ENCODE measurements at places on chromosomes 6 and 20.

DNA sequence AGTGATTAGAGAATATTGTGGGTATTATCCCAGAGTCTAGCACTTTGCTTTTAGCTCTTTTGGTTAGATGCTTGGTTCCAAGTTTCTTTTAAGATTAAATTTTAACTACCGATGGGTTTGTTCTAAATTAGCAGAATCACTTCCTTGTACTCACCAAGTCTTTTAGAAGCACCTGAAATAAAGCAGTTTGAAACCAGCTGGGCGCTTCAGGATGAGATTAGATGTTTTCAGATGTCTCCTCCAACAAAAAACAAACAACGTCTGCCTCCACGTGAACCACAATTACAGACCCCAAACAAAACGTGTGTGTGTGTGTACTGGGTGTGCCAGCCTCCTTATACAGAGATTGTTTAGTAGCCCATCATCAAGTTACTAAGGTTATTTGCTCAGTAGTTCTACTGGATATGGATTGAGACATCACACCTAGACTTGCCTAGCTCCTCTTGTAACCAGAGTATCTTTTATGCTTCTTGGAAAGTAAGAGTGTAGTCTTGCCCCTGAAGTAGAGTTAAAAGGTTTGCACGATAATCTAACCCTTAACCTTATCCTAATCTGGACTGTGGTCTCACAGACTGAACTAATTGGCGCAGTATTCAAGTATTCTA is 2.3 kb downstream of the DSTN start:
- DNase-seq, result no peak

GRCh38 chr6:2766767-2767656 is 1.8 kb downstream of the WRNIP1 start:
- no peak for DNase-seq

DNA sequence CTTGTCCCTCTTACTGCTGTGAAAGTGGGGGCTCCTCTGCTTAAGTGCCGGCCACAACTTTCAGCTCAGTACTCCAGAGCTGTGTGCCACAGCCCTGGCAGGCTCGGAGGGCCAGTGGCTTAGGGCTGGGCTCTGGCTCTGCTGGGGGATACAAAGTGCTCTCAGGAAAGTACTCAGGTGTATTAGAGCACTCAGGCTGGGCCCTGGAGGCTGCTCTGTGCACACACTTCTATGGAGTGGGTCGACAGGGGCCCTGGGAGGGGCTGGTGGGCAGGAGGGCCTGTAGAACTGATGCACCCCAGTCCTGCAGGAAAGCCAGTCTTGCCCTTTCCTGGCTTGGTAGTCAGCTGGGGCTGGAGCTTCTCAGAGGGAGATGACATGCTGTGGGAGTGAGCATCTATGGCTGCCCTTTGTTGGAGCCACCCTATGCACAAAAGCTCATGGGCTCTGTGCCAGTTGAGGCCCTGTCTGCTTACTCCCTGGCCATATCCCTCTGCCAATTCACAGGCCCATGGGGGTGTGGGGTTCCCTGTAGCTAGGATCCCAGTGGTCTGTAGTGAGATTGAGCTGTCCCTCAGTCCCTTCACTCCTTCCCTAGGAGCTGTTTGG is 22.0 kb downstream of the CENPW start:
- DNase-seq, result no peak

- DNase-seq, result no peak
Measured at GRCh38 chr20:41031243-41031619, 2.6 kb downstream of the TOP1 start.

- no peak for DNase-seq
Measured at GRCh38 chr6:136922685-136923006, 545 bp downstream of the SLC35D3 start.

- DNase-seq, result no peak
Measured at GRCh38 chr20:49283176-49283702, 5.4 kb upstream of the ZNFX1 start.

DNA sequence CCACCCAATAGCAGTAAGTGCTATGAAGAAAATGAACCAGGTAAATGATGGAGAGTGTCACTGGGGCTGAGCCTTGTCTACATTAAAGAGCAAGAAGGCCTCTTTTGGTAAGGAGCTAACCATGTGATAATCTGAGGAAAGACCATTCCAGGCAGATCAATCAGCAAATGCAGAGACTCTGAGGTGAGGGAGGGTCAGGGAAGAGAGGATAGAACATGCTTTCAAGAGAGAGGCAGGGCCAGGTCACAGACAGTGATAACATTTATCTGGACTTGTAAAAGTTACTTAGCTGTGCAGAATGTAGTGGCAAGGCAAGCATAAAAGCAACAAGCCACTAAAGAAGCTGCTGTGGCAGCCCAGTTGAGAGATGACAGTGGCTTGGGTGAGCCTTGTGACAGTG is 197.3 kb downstream of the TASP1 start:
- no peak for DNase-seq

DNA sequence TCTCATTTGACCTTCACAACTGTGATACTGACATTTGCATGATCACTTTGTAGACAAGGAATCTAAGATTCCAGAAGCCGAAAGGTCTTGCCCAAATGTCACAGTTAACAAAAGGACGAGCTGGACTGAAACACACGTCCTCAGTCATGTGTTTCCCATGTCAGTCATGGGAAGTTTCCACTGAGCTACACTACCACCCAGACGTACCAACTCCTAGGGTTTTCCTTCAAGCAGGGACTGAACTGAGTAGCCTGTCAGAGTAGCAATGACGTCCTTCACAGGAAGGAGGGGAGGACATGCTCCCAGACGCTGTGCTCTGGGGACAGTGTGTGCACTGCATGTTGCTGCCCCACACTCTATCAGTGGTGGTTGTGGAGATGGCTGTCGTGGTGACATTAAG is 215.8 kb upstream of the SMLR1 start:
- no peak for DNase-seq

GRCh38 chr6:15843764-15844163 is 180.9 kb upstream of the DTNBP1 start:
- no peak for DNase-seq

GRCh38 chr6:64683682-64684081 is 1023.3 kb downstream of the EYS start:
- peak; percentile 43 for DNase-seq

DNA sequence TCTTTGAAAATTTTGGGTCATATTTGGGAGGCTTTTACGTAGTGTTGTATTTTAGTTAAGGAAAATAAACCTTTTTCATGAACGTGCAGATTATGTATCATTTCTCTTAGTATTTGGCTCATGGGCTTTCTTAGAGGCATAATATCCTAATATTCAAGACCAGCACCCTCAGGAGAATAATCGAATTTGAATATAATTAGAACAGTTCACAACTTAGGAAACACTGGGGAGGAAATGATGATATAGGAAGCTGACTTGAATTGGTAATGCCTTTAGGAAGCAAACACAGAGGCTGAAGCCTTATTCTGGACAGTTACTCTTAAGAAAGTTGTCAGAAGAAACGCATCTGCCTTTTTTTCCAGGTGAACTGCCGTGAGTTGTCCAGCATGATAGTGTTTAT is at the start of gene GFRAL:
Gene GFRAL, plus strand, starts transcription at position 301 of the 400 bp plus-strand sequence. Its CDS starts 86 bp downstream, at position 387.
- DNase-seq, result no peak

- DNase-seq, result no peak
Measured at GRCh38 chr6:77561768-77562314, 91.0 kb upstream of the MEI4 start.

- DNase-seq, result no peak
Measured at GRCh38 chr20:8932192-8933165, 136.4 kb upstream of the PLCB4 start.

- DNase-seq, result peak; percentile 8
Measured at GRCh38 chr20:35007413-35007812, 51.7 kb downstream of the MYH7B start.

DNA sequence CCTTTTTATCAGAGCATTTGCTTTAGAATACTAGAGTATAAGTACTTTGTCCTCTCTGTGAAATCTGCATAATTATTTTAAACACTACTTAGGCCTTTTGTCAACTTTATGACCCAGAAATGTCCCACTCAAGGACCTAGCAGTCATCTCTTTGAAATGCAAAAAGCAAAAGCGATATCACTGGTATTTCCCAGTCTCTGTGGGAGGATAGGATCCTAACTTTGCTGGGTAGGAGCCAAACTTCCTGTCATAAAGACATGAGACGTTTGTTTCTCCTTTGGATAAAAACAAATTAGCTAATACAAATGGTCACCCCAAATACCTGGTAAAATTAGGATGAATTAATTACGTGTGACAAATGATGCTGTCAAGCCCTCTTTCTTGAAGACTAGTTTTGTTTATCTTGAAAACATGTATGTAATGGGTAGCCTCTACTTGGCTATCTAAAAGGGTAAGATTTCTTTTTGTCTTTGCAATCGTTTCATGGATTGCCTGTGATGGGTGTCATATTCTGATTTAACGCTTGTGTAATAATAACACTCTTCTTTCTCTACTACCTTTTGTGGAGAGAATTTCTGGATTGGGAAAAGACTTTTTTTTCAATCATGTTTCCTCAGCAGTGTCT is 36.2 kb downstream of the DCDC2 start:
- no peak for DNase-seq

DNA sequence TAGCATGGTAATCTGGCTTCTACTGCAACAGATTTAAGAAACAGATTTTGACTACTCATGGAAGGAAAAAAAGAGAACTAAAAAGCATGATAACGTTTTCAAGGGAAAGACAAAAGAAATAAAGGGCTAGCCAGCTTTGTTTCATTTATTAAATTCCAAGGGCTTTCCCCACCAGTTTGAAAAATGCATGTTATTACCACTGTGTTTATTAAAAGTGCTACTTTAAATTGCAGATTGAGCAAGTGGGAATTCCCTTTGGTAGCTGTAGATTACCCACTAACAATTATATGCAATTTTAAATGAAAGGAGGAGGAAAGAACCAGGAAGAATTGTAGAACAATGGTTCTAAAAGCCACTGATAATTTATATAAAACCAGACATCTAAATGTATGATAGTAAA is 40.6 kb upstream of the NHSL1 start:
- no peak for DNase-seq

DNA sequence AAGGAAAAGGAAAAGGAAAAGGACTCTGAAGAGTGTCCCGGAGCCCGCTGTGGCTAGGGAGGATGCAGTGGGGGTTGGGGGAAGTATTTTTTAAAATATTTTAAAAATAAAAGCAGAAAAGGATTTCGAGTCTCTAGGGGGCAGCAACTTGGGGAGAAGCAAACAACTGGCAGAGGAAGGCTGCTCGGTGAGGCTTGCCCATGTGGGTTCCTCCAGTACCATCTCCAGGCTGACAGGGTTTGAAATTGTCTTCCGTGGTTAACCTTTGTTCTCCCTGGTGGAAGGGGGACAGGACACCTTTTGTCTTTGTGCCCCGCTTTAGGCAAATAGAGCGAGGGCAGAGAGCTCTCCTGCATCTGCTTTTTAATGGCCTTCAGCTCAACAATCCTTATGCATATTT is 60.4 kb upstream of the SNX9 start:
- no peak for DNase-seq

GRCh38 chr6:52574709-52575501 is 2.0 kb downstream of the TRAM2 start:
- DNase-seq, result peak; percentile 76

GRCh38 chr6:154360476-154360875 is 3.9 kb upstream of the IPCEF1 start:
- DNase-seq, result no peak

GRCh38 chr6:157929076-157929475 is 52.6 kb upstream of the SYNJ2 start:
- DNase-seq, result no peak

DNA sequence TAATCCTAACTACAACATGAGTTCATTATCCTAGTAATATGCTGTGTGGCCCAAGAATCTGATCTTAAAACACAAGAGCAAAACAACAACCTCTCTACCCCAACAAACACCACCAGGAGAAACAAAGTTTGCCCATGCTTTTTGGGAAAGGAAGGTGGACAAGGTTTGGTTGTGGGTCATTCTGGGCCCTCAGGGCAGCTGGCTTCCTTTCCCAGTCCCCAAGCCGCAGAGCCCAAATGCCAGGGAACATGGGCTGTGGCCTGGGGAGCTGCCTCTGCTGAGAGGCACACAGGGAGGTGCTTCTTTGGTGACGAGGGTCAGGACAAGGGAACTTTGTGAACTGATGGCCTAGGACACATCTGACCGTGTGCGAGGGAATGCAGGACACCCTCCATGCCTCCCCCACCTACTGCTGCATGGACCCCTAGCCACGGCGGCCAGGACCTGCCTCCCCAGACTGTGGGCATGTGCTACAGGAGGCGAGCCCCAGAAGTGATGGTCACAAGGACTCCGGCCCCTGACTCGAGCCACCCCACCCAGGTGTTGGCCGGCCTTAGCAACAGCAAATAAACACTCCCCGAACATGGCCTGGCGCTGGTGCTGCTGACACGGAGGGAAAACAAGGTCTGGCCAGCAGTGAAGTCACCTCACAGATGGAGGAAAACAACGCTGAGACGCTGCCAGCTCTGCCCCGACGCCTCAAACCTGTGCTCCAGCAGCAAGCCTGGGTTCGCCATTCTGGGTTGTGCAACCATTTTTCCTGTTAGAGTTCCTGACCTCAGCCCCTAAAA is 55.6 kb downstream of the RRBP1 start:
- DNase-seq, result peak; percentile 56

DNA sequence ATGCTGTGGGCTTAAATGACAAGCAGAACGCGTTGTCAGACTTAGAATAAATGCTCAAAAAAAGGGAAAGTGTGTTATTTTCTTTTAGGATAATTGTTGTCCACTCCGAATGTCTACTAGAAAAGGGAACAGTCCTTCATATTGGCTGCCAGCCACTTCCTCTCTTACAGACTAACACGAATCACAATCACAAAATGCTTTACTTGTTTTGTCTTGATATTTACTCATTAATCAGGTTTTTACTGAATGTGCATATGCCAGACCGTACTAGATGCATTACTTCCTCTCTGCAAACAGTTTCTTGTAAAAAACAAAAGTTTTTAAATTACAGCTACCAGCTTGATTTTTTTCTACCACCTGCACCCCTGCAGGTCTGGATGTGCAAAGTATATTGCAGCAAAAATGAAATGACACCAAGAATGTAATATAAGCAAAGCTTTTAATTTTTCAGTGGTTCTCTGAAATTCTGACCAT is 821 bp downstream of the DHX35 start:
- DNase-seq, result no peak

DNA sequence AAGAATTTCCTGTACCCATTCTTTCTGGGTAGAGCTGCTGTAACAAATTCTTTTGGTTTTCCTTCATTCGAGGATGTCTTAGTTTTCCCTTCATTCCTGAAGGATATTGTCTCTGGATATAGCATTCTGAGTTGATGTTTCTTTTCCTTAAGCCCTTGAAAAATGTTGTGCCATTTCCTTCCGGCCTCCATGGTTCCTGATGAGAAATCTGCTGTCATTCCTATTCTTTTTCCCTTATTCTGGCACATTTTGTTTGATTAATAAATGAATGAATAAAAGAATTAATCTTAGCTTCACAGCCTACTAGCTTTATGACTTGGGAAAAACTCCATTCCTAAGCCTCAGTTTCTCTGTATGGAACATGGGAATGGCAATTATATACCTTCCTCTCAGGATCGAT is 173.1 kb downstream of the EYA2 start:
- no peak for DNase-seq

DNA sequence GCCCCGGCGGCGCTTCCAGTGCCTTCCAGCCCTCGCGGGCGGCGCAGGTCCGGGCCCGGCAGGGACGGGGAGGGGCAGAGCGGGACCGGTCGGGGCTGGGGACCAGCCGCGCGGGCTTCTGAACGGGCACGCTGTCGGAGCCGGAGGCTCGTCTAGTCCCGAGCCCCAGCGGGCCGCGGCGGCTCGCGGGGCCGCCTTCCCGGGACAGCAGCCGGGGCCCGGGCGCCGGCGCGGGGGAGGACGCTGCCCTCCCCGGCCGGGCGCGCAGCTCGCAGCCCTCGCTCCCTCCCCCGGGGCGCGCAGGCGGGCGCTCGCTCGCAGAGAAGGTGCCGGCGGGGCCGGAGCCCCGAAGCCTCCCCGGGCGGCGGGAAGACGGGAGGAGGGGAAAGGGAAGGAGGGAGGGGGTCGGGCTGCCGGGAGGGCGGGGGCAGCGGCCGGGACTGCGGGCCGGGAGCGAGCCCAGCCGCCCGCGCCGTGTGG is 696 bp upstream of the SIRPA start:
- DNase-seq, result peak; percentile 83
